ENCODE measurements at places on chromosomes 5 and 9. TPM values are rescaled to one million over a fixed set of nuclear protein-coding genes. Genes with fewer than 3 reads are reported as not detected.

MELK gene
- 71.3 TPM for total RNA-seq

ITK gene
- 0.13 TPM for total RNA-seq

NSMF gene
- 47.2 TPM for total RNA-seq

MRPS2 gene
- total RNA-seq, result 130 TPM

EIF4E1B gene
- not detected for total RNA-seq

STPG3 gene
- not detected for total RNA-seq

OR2V2 gene
- total RNA-seq, result not detected

MZB1 gene
- total RNA-seq, result 0.09 TPM

MARCOL gene
- not detected for total RNA-seq

PCDHGB2 gene
- total RNA-seq, result 0.08 TPM

IPO11 gene
- total RNA-seq, result 16.8 TPM

GPR150 gene
- total RNA-seq, result 0.18 TPM

DBH gene
- total RNA-seq, result not detected

SETX gene
- total RNA-seq, result 20.2 TPM

GRXCR2 gene
- total RNA-seq, result not detected

OR1J4 gene
- total RNA-seq, result not detected

PKD2L2 gene
- not detected for total RNA-seq

GARNL3 gene
- total RNA-seq, result 2.8 TPM

SELENOP gene
- 0.18 TPM for total RNA-seq

NSG2 gene
- 0.08 TPM for total RNA-seq

KLF4 gene
- total RNA-seq, result 14.8 TPM

CDKN2B-AS1 gene
- not detected for total RNA-seq

CFAP77 gene
- total RNA-seq, result 0.24 TPM

TRPM3 gene
- not detected for total RNA-seq

SIL1 gene
- 23.9 TPM for total RNA-seq

WHRN gene
- 6.9 TPM for total RNA-seq

ARHGEF28 gene
- total RNA-seq, result 14.3 TPM

C5orf52 gene
- total RNA-seq, result not detected

CDC20B gene
- total RNA-seq, result 0.07 TPM

SPATA31E1 gene
- total RNA-seq, result 0.03 TPM

PCDHGA12 gene
- not detected for total RNA-seq

ANKDD1B gene
- 0.09 TPM for total RNA-seq
